ENCODE measurements at places on chromosomes 7 and 10.

DNA sequence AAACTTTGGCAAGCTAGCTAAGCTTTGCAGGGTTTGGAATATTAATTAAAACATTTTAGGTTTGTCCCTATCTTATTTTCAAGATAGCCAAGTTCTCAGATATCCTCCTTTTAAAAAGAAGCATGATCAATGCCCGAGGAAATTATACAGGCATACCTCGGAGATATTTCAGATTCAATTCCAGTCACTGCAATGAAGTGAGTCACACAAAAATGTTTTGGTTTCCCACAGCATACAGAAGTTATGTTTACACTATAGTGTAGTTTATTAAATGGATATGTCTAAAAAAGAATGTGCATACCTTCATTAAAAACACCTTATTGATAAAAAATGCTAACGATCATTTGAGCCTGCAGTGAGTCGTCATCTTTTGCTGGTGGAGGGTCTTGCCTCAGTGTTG lies 382.9 kb upstream of the NPVF start:
- no peak for DNase-seq

GRCh38 chr7:84204655-84205054 lies 10.1 kb upstream of the SEMA3A start:
- no peak for DNase-seq

DNA sequence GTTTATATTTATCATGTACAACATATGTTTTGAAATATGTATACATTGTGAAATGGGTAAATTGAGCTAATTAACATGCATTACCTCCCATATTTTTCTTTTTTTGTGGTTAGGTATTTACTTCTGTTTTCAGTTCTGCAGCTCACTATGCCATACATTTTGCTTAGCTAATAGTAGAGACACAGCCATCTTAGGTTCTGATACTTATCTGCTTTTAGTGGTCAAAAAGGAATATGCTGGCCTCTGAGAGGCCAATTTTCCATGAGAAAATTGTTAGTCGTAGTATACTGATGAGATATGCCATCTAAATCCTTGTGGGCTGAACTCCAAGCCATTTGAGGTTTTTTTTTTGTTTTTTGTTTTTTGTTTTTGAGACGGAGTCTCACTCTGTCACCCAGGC lies 31.0 kb downstream of the SGPL1 start:
- DNase-seq, result no peak

DNA sequence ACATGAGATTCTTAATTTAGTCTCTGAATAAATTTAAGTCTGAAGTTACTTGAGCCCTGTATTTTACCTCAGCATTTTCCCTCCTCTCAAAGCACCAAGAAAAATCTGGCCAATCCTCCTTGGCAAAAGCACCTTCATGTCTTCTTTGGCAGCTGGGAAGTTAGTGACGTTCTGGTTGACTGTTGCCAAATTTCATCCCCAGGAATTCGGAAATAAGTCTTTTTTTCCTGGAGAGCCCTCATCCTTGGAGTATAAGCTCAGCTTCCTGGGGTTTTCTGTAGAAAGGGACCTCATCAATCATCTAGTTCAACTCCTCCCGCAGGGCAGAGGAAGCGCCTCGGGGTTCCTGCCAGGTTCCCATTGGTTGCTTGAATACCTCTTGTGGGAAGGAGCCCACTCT lies 377.6 kb downstream of the PHTF2 start:
- DNase-seq, result no peak

DNA sequence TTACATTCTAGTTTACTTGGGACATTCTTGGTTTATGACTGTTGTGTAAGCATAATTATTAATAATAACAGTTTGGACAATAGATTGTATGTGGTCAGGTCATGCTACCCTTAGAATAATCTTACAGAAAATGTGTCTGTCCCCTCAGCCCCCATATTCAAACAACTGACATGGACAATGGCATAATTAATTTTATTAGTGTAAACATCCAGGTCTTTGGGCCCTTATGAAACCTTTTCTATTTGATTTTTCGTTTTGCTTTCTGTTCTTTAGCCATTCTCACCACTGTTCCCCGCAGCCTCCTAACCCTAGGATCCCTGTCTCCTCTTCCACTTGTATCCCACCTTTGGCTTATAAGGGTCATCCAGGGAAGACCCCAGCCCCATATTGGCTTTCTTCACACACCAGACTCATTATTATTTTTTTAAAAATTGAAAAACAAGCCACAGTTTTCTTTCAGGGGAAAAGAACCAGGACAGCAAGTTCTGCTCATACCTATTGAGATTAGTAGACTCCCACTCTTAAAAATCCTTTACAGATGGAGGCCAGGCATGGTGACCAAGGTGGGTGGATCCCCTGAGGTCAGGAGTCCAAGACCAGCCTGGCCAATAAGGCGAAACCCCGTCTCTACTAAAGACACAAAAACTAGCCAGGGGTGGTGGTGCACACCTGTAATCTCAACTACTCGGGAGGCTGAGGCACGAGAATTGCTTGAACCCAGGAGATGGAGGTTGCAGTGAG lies 11.5 kb downstream of the VIM start:
- DNase-seq, result no peak

GRCh38 chr7:68535266-68535665 lies 1063.0 kb upstream of the AUTS2 start:
- DNase-seq, result no peak

DNA sequence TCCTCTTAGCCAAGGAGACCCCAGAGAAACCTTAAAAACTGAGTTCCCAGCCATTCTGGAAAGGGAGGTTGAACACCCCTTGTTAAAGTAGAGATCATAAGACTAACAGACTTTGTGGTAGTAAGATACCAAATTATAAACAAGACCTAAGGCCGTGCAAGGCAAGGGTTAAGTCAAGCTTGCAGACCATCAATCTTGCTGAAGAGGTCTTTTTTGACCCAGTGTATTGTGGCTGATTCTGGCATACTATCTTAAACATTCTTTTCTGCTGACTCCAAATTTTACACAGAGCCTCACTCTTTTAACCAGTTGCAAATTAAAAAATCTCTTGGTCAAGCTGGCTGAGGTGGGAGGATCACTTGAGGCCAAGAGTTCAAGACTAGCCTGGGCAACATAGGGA lies 1.2 kb upstream of the TBRG4 start:
- no peak for DNase-seq

- DNase-seq, result no peak
Observed at GRCh38 chr7:106979551-106980357, 64.8 kb upstream of the PRKAR2B start.

DNA sequence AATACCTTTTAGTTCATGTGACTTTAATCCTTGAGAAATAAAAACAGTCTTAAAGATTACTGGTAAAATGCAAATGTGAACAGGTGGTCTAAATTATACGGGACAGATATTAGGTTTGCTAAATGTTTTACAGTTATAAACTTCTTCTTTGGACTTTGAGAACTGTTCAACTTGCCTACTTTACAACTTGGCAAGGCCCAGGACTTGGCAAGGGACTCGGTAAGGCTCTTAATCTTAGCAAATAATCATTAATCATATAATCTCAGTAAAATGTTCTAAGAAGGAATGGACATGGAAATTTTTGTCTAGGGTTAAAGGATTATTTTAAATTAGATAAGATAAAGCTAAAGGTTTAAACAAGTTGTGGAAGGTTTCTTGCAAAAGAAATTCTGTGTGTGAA lies 4.8 kb upstream of the UBE2D4 start:
- no peak for DNase-seq

GRCh38 chr7:84021292-84021908 lies 173.2 kb downstream of the SEMA3A start:
- no peak for DNase-seq

DNA sequence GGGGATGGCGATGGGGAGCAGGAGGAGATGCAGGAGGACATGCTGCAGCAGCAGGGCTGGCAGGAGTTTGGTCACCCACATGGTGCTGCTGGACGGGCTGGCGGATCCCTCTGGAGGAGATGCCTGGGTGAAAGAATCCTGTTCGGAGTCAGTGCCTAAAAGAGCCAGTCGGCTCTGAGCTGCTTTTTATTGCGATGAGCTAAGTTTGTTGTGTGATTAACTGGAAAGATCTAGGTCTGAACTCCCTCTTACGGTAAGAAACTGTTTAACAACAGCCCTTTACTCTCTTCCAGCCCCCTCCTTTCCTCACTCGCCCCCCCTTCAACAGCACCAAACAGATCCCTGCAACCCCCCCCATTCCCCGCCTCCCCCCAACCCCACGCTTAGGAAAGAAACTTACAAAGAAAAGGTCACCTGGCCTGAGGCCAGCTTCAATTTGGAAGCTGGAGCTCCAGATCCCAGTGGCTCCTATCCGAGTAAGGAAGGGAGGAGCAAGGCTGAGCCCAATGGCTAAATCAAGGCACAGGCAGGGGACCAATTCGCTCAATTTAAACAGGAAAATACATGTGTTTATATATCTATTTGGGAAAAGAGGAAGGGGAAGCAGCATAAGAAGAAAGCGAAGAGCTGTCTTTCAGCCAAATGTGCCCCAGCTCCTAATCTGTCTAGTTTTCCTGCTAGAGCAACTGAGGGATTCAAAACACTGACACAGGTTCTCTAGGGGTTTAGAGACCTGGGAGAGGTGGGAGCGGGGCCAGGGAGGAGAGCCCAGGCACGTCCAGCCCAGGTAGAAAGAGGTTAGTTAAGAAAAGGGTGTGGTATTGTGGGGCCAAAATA lies at the start of gene HGF:
TSS of gene HGF (minus strand) at position 157 of the 837 bp plus-strand sequence. CDS start at position 81, 76 bp downstream.
- no peak for DNase-seq

- no peak for DNase-seq
Observed at GRCh38 chr10:10317151-10317550, 700.5 kb upstream of the CELF2 start.

- DNase-seq, result no peak
Observed at GRCh38 chr7:14228341-14228740, 238.9 kb upstream of the ETV1 start.

GRCh38 chr7:110205899-110206298 lies 885.0 kb upstream of the LRRN3 start:
- DNase-seq, result no peak

GRCh38 chr10:49649294-49649693 lies 30.2 kb upstream of the C10orf53 start:
- no peak for DNase-seq

- no peak for DNase-seq
Observed at GRCh38 chr7:108460964-108461363, 4.7 kb upstream of the NRCAM start.

- no peak for DNase-seq
Observed at GRCh38 chr10:21174715-21175495, 277.8 kb upstream of the NEBL start.

- DNase-seq, result no peak
Observed at GRCh38 chr7:82530361-82530760, 86.8 kb upstream of the CACNA2D1 start.

GRCh38 chr7:143299346-143299745 lies 11.2 kb downstream of the CASP2 start:
- no peak for DNase-seq

GRCh38 chr7:96700516-96700915 lies 9.1 kb downstream of the SEM1 start:
- no peak for DNase-seq

Measured in activated CD4-positive, alpha-beta T cell treated with anti-CD3 and anti-CD28 coated beads, Interleukin-2, amount 50 U/mL, for 4 hours (primary cell).